ENCODE measurements at places on chromosomes 12 and 14. TPM values are rescaled to one million over a fixed set of nuclear protein-coding genes. Genes with fewer than 3 reads are reported as not detected.

GRCh38 chr12:10562306-10562933, 51.0 kb downstream of the MAGOHB start:
- no peak overlapping the region for H3K4me3 ChIP-seq
- H3K27ac ChIP-seq, result no peak overlapping the region
- H3K36me3 ChIP-seq, result no peaks in the 10 kb centered on the region
- H3K4me1 ChIP-seq, result no peaks in the 10 kb centered on the region
- no peaks in the 10 kb centered on the region for H3K27me3 ChIP-seq

The SMIM41 gene
- not detected for total RNA-seq

DNA sequence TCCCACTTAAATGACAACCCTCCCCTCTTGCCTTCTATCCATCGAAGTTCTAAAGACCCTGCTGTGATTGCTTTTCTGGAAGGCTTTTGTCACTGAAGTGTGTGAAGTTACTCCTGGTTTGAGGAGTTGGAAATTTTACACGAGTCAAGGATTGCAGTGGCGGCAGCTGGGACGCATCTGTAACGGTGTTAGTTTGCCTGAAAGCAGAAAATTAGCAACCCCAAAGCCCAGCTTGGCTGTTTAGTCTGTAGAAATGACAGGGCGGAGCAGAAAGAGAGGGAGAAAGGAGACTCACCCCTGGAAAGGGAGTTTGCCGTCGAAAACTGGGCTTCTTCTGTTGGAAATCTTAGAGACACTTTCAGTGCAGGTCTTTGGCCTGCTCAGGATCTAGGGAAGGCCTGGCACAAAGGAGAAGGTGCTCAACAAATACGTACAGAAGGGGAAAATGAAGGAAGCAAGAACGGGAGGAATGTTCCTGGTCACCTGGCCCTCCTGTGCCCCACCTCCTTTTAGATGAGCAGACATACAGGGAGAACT, 931 bp upstream of the MYF5 start:
- peaks cover 6% of the 10 kb centered on the region for H3K4me1 ChIP-seq
- no peak overlapping the region for H3K4me3 ChIP-seq
- H3K27ac ChIP-seq, result no peak overlapping the region
- no peaks in the 10 kb centered on the region for H3K36me3 ChIP-seq

GRCh38 chr14:56195704-56196103, 77.5 kb downstream of the PELI2 start:
- H3K27me3 ChIP-seq, result no peaks in the 10 kb centered on the region
- peak; percentile 74 for DNase-seq
- no peaks in the 10 kb centered on the region for H3K36me3 ChIP-seq
- peak overlapping the region; percentile 58 for H3K27ac ChIP-seq

GRCh38 chr12:7628381-7628961, 37.2 kb downstream of the APOBEC1 start:
- H3K36me3 ChIP-seq, result no peaks in the 10 kb centered on the region
- DNase-seq, result no peak
- H3K4me1 ChIP-seq, result no peaks in the 10 kb centered on the region
- H3K27me3 ChIP-seq, result no peaks in the 10 kb centered on the region

DNA sequence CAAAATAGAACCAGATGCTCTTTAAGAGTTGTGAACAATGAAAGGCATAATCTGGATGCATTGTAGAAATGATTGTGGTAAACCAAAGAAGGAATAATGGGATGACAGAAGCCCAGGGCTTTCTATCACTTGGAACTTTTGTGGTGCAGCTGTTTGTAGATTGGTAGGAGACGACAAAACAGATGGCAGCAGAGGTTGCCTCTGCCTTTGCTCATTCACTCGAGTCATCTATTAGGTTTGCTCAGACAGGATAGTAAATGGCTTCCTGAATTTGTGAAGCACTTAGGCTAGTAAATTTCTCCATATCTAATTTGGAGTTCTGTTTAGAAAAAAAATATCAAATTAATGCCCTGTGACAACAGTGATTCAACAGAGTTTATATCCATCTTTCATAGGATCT, 78.4 kb downstream of the FGD4 start:
- peak; percentile 67 for DNase-seq
- no peaks in the 10 kb centered on the region for H3K36me3 ChIP-seq
- peak overlapping the region; percentile 86 for H3K27ac ChIP-seq
- H3K27me3 ChIP-seq, result no peaks in the 10 kb centered on the region
- peaks cover 25% of the 10 kb centered on the region for H3K4me1 ChIP-seq
- H3K4me3 ChIP-seq, result peak overlapping the region; percentile 39

- H3K27me3 ChIP-seq, result no peaks in the 10 kb centered on the region
- no peak overlapping the region for H3K4me3 ChIP-seq
- H3K27ac ChIP-seq, result no peak overlapping the region
- H3K4me1 ChIP-seq, result no peaks in the 10 kb centered on the region
These were observed 1097.4 kb upstream of the TMEM132C start for GRCh38 chr12:127169321-127170181.

- no peak overlapping the region for H3K27ac ChIP-seq
- no peak overlapping the region for H3K4me3 ChIP-seq
- peaks cover 14% of the 10 kb centered on the region for H3K4me1 ChIP-seq
- no peaks in the 10 kb centered on the region for H3K27me3 ChIP-seq
- H3K36me3 ChIP-seq, result no peaks in the 10 kb centered on the region
- no peak for DNase-seq
These were observed 74.9 kb downstream of the NTF3 start for GRCh38 chr12:5506821-5507231.

The NRIP2 gene
- 1.8 TPM for total RNA-seq

DNA sequence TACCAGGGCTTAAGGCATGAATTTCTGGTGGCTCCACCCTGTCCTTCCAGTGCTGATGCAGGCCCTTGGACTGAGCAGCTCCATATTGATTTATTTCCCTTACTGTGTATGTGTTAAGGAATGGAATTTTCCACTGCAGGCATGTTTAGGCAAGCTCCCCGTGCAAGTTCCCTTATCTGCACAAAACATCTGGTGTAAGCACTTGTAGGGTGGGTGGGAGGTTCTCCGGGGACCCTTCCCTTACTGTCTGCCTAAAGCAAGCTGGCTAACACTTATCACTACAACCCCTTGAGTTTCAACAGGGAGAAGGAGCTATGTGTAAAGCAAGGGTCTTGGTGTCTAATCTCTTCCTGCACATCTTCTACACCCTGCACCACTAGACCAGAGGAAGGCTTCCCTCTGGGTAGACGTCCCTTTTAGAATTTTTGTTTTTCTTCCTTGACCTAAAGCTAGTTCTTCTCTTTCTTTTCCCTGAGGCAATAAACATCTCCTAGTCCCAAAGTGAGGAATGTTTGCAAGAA, 22.0 kb upstream of the DRAM1 start:
- no peak for DNase-seq
- no peak overlapping the region for H3K4me3 ChIP-seq
- H3K27me3 ChIP-seq, result no peaks in the 10 kb centered on the region
- no peaks in the 10 kb centered on the region for H3K4me1 ChIP-seq
- H3K36me3 ChIP-seq, result no peaks in the 10 kb centered on the region

The GARIN6 gene
- total RNA-seq, result not detected

DNA sequence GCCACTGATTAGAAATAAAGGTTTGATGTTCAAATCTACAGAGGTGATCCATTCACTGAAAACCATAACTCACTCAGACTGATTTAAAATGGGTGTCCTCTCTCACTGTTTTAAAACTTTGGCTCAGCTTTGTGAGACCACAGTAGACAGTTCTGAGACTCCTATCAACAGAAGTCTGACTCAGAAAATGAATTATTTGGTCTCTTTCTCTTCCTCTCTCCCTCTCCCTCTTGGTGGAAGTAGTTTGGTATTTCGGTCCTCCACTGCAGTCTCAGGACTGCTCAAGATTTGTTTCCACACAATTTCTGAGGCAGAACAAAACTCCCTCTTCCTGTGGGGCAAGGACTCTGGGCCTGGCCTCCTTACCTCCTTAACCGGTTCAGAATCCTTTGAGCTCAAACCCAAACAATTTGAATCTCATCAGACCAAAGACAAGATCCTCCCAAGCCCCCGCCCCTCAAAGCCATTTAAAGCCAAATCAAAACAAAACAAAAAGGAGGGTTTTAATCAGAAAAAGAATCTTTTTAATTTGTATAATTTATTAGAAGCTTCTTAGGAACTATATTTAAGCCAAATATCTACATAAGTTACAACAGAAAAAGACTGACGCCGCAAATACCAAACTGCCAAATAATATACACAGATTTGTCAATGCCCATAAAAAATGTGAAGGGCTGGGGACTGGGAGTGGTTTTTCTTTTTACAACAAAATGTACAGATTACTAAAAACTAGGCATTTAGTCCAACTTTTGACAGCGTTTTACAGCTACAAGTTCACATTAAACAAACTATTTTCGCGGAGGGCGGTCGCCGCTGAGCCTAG, 3.9 kb downstream of the NKX2-1 start:
- no peak for DNase-seq
- H3K4me3 ChIP-seq, result no peak overlapping the region
- H3K27me3 ChIP-seq, result no peaks in the 10 kb centered on the region

DNA sequence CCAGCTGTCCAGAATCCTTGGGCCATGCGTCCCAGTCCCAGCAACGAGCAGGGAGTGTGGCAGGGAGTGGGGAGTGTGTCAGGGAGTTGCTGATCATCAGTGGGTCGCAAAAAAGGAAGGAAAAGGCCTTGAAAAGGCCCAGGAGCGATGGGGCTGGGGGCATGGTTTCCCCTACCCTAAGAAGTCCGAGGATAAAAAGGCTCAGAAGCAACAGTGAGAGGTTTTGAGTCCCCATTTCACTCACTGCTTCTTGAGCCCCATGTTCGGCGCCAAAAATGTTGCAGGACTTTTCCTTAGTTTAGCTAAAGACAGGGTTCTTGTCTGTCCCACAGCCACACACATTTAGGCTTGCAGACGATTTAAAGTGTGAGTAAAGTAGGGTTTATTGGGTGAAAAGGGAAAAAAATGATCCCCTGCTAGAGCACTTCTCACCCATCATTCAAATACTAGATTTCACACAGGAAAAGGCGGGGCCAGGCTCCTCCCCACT, 189.5 kb downstream of the KCNC2 start:
- H3K27ac ChIP-seq, result no peak overlapping the region
- no peaks in the 10 kb centered on the region for H3K36me3 ChIP-seq
- no peak overlapping the region for H3K4me3 ChIP-seq
- no peaks in the 10 kb centered on the region for H3K27me3 ChIP-seq

The TMEM233 gene
- 5.6 TPM for total RNA-seq

DNA sequence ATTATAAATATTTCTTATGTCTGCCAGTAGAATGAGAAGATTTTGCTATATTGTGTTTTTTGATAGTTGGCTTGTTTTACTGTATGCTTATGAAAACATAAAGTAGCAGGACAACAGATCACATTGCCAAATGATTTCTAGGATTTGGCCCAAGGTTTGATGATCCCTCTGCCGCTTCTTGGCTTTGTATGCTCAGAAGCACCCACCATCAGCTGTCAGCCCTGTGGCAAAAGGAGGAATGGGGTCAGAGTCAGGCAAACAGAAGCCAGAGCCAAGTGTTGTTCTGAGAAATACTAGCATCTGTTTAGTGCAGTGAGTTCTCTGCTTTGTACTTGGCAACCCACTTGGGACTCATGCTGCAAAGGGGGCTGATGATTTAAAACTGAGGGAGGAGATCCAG, 152.2 kb downstream of the PDE3A start:
- no peak overlapping the region for H3K4me3 ChIP-seq
- H3K27me3 ChIP-seq, result no peaks in the 10 kb centered on the region
- H3K36me3 ChIP-seq, result no peaks in the 10 kb centered on the region
- no peak overlapping the region for H3K27ac ChIP-seq
- H3K4me1 ChIP-seq, result no peaks in the 10 kb centered on the region

The AMN gene
- total RNA-seq, result not detected

Measured in SJCRH30 (cell line).